ENCODE measurements at places on chromosomes 11 and 22.

DNA sequence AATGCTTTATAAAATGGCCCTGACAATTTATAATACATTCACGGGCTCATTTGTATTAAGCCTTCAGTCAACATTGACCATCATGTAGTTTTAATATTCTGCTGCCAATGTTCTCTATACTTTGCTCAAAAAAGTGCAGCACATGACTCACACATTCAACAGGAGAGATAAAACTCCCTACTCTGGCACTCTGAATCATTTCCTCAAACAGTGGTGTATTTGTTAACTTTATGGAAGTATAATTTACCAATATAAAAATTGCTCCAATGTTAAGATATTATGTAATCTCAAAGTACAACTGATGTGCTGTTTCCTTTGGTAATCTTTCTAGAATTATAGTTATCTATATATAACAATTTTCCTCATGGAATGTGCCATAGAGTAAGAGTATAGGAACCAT, 39.9 kb downstream of the MAML2 start:
- DNase-seq, result no peak

DNA sequence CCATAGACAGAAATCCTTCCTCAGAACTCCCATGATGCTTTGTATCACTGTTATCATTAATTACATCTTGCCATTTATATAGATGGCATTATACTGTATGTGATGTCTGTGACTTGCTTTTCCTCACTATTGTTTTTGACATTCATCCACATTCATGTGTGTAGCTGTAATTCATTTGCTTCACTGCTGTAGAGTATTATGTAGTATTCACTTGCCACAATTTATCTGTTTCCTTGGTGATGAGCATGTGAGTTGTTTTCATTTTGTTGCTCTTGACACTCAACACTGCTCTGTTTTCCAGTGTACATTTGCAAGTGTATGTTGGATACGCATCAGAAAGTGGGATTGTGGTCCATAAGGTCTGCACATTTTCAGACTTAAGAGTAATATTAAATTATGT, 328.6 kb upstream of the C11orf87 start:
- DNase-seq, result no peak

DNA sequence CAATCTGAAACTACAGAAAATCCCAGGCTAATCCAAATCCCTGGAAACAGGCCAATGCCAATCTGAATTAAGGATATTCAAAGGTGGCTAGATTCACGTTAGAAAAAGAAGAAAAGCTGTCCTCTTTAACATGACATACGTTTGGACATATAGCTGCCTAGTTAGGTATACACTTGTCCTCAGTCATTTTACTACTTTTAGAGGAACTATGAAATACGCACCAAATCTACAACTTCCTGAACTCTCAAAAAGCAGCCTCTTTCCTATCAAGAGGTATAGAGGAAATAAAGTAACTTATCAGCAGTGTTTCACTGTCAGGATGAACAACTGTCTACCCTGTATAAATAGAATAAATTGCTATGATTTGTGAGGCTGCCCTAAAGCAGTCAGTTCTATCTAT, 24.0 kb downstream of the KMT5B start:
- no peak for DNase-seq

DNA sequence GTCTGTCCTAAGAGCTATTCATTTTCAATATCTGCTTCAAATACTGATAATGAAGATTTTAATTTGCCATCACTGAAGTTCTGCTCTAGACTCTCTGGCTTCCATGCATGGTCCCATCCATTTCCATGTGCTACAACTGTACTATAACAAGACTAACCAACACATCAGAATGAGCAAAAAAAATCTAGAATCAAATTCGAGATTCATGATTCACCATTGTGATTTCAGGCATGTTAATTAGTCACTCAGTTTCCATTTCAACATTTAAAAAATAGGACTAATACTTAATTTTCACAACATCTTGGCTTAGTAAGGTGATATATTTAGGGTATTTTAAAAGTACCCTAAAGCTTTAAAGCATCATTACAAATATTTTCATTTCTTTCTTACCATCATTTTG, 22.8 kb downstream of the PICALM start:
- DNase-seq, result no peak

GRCh38 chr11:69537855-69538640, 56.6 kb downstream of the LINC01488 start:
- DNase-seq, result no peak

DNA sequence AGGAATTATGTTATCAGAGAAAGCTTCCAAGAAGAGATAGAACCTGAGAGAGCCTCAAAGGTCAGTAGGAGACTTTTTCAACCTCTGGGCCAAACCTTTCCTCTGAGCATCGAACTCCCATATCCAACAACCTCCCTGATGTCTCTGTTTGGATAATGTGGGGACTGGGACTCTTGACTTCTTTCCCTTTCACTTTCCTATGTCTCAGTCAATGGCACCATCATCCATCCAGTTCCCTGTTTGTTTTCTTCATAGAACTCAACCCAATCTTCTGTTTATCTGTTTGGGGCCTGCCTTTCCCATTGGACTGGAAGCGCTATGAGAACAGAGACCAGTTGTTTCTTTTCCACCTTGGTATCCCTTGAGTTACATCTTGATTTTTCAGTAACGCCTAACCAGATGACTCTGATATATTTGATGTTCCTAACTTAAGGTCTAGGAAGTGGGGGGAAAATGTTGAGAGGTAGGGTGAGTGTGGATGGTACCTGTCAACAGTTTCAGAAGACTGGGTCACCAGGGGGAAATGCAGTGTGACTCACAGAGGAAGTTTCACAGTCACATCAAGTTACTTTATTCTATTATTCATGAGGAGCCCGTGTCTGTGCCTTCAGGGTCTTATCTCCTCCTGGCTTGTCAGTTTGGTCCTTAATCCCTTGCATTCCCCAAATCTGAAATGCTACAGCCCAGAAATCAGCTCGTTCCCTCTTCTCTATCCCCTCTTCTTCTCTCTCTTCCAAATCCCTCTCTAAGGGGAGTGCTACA, 4.5 kb upstream of the KCNE3 start:
- DNase-seq, result no peak

GRCh38 chr11:88164320-88164719, 10.9 kb downstream of the RAB38 start:
- DNase-seq, result peak; percentile 18

Data from GM06990 (cell line).